ENCODE measurements at places on chromosomes 12 and 14.

DNA sequence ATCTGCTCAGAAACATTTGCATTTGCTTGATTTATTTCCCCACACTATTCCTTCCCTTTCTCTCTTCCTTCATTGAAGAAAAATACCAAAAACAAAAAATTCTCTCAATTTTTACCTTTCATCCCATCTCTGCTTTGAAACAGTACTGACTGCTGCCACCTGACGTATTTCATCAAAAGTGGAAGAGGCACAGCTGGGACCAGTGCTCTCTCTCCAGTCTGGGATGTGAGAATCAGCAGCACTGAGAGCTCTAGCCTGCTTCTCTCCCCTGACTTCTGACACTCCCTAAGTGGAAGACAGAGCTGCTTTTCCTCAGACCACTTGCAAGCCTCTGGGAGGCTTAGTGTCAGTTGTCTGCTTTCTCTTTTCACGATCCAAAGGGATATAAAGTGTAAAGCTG is 36.9 kb downstream of the TTLL5 start:
- no peak for DNase-seq

GRCh38 chr12:114834621-114835020 is 150.6 kb upstream of the TBX3 start:
- no peak for DNase-seq

- DNase-seq: no peak
Measured at GRCh38 chr12:13038491-13039161, 5.6 kb upstream of the FAM234B start.

GRCh38 chr14:74362361-74362915 is 14.2 kb downstream of the VRTN start:
- peak; percentile 68 for DNase-seq

- no peak for DNase-seq
Measured at GRCh38 chr14:31435276-31435675, 14.9 kb upstream of the HEATR5A start.

DNA sequence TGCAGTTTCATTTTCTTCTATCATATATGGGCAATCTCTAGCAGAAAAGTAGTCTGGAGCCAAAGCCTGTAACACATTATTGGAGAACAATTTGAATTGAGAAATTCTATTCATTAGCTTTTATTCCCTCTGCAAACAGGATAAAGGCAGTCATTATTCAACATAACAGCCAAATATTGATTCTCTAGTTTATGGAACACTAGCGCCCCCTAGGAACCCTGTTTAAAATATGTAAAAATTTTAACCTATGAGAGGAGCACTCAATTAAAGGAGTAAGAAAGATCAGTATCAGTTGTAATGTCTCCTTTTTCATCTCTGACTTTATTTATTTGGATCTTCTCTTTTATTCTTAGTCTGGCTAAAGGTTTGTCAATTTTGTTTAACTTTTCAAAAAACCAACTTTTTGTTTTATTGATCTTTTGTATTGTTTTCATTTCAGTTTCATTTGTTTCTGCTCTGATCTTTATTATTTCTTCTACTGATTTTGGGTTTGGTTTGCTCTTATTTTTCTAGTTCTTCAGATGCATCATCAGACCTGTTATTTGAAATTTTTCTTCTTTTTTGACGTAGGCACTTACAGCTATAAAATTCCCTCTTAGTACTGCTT is 4.8 kb upstream of the LMNTD1 start:
- no peak for DNase-seq

DNA sequence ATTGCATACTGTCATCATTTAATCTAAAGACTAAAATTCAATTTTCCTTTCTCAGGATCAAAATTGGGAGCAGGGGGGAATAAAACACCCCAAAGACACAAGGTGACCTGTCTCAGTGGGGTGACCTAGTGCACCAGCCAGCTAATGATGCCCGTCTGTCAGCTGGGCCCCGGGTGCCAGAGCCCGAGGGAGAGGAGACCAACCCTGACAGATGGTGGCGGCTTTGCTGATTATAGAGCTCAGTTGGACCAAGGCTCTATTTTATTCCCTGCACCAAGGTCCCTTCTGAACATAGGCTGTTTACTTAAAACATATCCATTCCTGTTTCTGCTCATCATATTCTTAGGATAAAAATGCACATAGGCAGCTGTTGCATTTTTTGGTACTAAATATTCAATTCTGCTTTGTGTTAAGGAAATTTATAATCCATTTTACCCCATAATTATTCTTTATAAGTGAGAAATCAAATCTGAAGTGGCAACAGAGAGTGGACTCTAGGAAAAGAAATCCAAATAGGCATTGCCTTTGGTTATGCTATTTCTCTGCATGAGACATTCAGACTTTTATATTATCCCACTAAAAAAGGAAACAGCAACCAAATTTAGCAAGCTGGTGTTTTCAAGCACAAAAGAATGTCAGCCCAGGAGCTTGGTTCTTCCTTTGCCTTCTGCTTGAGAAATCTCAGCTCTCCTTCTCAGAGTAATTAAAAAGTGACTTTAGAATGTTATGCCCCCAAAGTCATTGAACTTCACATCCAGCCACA is 96.8 kb upstream of the IFNG-AS1 start:
- DNase-seq: no peak

DNA sequence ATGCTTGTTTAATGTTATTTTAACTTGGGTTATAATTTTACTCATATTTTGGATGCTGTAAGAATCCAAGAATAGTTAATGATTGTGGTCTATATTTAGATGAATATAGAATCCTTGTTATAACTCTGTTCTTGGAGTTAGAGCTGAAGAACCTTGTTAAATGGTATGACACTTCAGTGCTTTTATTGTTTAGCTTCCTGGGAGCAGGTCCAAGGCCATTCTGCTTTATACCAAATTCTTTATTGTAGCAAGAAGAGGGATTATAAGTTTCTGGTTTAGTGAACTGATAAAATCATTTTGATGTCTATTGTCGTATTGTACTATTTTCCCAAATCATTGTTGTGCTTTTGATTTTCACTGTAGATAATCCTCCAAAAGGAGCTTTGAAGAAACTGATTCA is 69.4 kb downstream of the MIA2 start:
- peak; percentile 52 for DNase-seq

- DNase-seq: no peak
Measured at GRCh38 chr12:13436696-13437391, 240.3 kb downstream of the EMP1 start.

- DNase-seq: no peak
Measured at GRCh38 chr12:115956659-115957058, 320.8 kb downstream of the MED13L start.

- DNase-seq: peak; percentile 60
Measured at GRCh38 chr14:88791629-88792472, 902 bp downstream of the EML5 start.

DNA sequence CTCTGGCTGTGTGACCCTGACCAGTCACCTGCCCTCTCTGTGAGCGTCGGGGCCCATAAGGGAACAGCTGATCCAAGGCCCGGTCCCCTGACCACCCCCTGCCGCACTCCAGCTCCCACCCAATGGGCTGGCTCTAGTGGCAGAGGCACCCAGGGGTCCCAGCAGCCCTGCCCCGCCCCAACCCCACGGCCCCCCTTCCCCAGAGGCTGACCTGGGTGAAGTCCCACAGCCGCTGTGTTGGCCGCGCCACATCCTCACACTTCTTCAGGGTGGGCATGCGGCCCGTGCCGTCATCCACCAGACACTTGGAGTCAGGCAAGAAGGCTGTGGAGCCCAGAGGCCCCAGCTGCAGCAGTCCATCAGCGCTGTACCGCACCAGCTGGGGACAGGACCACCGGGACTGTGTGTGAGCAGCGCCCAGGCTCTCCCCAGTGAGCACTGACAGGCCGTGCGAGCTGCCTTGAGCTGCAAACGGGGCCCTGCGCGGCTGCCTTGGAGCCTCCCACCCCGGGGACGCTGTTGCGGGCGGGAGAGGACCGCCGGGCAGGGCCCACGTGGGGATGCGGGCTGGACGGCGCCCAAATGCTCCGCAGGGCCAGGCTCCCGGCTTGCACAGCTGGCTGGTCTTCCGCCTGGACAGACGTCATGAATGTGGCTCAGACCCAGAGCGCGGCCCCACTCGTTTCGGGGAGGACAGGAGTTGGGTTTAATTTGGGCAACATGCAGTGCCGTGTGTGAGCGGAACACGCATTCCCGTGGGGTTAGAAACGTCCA is 53.5 kb downstream of the NOC4L start:
- DNase-seq: no peak

GRCh38 chr14:26204728-26205479 is 392.9 kb downstream of the NOVA1 start:
- no peak for DNase-seq

- peak; percentile 49 for DNase-seq
Measured at GRCh38 chr12:125065021-125065918, at the start of gene AACS. TSS of gene AACS (plus strand) at chr12:125065435. CDS start at chr12:125065585, 150 bp downstream.

GRCh38 chr12:117671734-117672133 is 297.1 kb downstream of the KSR2 start:
- DNase-seq: no peak

All from DMS79 (cell line).